ENCODE measurements at places on chromosomes 1 and 21.

DNA sequence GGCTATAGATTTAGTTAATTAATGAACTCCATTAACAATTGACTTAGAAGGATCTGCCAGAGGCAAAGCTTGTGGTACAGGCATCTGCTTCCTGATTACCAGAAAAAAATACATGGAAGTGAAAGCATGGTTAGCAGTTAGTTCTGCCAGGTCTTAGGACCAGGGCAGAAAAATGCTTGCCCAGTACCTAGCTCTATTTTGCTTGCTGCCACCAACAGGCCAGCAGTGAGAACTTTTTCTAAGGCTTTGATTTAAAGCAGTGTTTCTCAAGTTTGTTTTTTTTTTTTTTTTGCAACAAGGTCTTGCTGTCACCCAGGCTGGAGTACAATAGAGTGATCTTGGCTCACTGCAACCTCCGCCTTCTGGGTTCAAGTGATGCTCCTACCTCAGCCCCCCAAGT is 16.4 kb upstream of the MTF1 start:
- DNase-seq = no peak

DNA sequence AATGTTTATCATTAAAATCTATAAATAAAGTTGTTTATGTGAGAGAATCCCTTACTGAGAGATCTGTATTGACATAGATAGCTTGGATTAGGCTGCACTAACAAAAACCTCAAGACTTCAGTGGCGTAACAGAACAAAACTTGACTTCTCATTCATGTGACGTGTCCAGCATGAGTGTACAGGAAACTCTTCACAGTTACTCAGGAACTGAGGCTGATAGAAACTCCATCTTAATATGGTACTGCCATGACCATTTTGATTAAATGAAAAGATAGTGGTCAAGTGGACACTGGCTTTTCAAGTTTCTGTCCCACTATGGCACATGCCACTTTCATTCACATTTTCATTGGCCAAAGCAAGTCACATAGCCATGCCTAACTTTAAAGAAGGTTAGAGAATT is 3.7 kb downstream of the ST3GAL3 start:
- DNase-seq = no peak

GRCh38 chr21:15221799-15222386 is 157.1 kb upstream of the NRIP1 start:
- peak; percentile 35 for DNase-seq

DNA sequence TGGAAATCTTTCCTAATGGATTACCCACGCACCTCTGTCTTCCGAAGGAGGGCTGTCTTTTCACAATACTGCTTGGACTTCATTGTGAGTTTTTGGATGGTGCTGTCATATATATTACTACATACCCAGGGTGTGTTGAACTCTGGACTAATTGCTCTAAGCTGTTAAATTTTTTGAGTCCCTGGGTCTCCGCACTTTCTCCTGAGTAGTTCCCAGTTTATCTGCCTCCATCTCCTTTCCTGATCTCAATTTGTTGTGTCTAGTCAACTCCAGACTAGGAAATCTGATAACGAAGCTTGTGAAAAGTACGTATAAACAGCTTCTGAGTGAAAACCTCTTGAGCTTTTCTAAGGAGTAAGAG is 211.1 kb downstream of the ROR1 start:
- no peak for DNase-seq

GRCh38 chr1:160113407-160113806 is 2.2 kb upstream of the ATP1A2 start:
- DNase-seq = no peak

DNA sequence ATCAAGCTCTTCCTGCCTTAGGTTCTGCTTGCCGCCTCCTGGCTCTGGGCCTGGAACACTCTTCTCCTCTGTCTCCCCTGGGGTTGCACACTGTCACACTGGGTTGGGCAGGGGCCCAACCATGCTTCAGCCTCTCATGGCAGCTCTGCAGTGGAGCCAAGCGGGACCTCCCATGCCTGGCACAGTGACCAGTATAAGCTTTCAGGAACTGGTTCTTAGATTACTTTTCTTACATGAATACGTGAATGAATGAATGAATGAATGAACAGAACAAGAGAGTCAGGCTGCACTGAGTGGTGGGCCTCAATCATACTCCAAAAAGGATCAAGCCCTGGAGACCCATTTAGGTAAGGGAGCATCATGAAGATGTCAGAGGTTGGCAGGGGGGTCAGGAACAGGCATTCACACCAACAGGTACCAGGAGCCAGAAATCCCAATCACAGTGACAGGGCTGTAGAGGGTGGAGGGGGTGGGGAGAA is 30.8 kb upstream of the TMEM125 start:
- no peak for DNase-seq

- peak; percentile 56 for DNase-seq
Observed at GRCh38 chr21:38831526-38832467, 26.1 kb downstream of the ETS2 start.

DNA sequence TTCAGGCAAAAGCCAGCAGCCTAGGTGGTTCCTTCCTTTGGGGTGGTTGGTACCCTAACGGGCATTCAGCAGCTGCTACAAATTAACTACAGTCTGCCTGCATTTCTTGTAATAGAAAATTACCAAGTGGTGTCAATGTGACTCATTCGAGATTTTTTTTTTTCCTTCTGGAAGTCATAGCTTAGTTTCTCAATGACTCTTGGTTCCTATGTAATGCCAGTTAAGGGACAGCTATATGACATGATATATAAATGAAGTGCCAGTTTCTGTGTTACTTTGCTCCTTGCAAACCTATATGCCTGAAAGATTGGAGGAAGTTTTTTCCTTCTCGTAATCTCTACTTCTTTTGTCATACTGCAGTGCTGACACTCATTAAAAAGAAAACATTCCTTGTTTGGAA is 2.6 kb downstream of the MGST3 start:
- DNase-seq = peak; percentile 26
